DMS153 (cell line): ENCODE measurements at places on chromosomes 6 and 20.

GRCh38 chr6:72770959-72771358, 149.1 kb downstream of the KCNQ5 start:
- DNase-seq: no peak

- no peak for DNase-seq
Measured at GRCh38 chr20:58531657-58532056, 16.5 kb upstream of the APCDD1L start.

DNA sequence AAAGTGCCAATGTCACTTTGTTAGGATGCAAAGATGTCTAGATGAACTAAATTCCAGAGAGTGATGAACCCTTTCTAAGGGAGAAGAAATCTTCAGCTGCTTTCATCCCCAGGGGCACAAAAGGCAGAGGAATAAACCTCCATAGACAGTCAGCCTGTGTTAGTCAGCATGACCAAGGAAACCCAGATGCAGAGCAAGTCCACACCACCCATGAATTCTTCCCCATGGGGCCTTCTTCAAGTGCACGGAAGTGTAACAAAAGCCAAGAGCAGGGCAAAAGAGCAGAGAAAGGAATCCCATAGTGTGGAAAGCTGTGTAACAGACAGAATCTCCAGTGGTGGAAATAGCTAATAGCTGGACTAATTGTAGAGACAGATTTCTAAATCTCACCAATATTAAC, 50.0 kb downstream of the DCDC2 start:
- DNase-seq: no peak

GRCh38 chr20:10671221-10671918, 2.4 kb downstream of the JAG1 start:
- DNase-seq: peak; percentile 17

- DNase-seq: no peak
Measured at GRCh38 chr20:46981184-46981583, 86.5 kb downstream of the EYA2 start.

DNA sequence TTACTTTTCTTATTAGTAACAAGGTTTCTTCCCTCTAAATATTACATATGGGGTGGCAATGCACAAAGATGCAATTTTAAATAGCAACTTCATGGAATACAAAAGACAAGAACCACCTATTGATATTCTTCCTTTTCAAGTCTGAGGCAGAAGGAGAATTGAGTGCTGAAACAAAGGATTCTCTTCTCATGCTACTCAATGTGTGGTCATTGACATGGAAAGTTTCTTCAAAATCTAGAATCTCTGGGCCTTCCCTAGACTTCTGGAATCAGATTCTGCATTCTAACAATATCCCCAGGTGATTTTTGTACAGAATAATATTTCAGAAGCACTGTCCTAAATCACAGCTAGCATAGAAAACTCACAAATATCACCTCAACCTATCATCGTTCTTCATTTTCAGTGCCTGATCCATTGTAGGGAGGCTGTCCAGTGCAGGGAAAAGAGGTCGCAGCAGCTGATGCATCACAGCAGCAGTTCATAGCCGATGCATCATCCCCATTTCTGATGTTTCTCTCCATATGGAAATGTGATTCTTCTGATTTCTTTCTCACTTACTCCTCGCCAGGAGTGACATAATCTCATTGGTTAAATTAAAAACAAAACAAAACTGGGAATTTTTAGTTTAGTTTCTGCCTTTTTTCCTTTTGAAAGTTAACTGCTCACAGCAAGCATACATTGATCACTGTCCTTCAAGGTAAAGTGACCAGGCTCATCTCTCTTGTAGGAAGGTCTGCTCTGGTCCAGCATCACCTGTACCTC, 139.5 kb upstream of the FAM83B start:
- DNase-seq: no peak

- no peak for DNase-seq
Measured at GRCh38 chr6:8041913-8042583, 22.1 kb downstream of the BLOC1S5 start.

GRCh38 chr20:59802018-59802417, 131.4 kb downstream of the SYCP2 start:
- DNase-seq: no peak

DNA sequence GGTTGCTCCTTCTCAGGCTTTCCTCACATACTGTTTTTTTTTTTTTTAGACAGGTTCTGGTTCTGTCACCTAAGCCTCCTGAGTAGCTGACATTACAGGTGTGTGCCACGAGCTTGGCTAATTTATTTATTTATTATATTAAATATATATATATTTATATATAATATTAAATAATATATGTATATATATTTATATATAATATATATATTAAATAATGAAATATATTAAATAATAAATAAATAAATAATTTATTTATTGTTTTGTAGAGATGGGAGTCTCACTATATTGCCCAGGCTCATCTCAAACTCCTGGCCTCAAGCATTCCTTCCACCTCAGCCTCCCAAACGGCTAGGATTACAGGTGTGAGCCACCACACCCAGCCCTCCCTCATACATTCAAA, 28.3 kb upstream of the SLC9A8 start:
- no peak for DNase-seq

- no peak for DNase-seq
Measured at GRCh38 chr20:24776755-24777271, 172.3 kb upstream of the CST7 start.

DNA sequence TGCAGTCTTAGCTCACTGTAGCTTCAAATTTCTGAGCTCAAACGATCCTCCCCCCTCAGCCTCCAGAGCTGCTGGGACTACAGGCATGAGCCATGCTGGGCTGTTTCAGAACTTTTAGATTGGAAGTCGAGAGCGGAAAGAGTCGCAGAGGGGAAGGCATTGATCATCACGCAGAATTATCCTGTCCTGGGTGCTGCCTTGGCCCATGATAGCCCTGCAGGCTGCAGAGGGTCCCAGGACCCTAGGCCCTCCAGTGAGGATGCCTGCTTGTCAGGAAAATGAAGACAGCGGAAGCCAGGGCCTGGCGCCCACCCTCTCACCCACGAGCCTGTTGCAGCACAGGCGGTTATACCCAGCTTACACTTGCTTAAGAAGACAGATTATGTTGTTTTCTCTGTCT, 9.1 kb downstream of the TMEM181 start:
- no peak for DNase-seq

GRCh38 chr6:105504706-105505105, 101.8 kb upstream of the PREP start:
- DNase-seq: no peak
